ENCODE measurements at places on chromosomes 4 and X.

- no peak for DNase-seq
Observed at GRCh38 chrX:121823406-121823805, 776.0 kb downstream of the GLUD2 start.

GRCh38 chr4:15805583-15806517 lies 27.7 kb downstream of the CD38 start:
- DNase-seq: no peak

DNA sequence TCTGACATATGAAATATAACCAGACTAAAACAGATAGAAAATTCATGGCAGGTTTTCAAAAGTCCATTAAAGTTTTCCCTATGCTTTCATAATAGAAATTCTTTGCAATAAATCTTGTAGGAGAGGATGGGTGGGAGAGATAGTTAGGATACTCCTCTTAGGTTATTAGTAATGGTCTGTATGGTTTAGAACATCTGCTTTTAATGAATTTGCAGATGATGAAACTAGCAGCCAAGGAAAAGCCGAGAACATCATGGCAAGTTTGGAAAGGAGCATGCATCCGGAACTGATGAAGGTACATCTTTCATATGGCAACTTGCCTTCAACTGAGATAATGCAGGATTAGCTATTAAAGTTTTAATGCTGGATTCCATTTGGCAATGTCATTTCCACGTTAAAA lies 70.7 kb downstream of the DOCK11 start:
- DNase-seq: no peak

DNA sequence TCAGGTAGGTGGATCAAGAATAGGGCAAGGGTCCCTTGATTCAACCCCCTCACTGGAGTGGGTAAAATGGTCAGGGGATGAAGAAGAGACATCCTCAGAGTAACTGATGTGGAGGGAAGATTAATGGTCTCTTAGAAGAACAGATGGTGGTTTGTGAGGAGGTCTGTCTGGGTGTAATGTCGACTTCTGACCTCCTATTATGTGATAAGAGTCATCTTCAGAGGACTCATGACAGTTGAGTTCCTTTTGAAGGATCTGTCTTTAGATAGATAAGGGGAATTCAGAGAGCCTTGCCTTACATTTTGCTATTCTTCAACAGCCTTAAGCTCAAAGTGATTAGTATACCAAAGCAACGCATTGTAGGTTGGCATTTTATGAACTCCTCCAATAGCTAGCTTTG lies 27.1 kb upstream of the MAGEA8 start:
- DNase-seq: no peak

DNA sequence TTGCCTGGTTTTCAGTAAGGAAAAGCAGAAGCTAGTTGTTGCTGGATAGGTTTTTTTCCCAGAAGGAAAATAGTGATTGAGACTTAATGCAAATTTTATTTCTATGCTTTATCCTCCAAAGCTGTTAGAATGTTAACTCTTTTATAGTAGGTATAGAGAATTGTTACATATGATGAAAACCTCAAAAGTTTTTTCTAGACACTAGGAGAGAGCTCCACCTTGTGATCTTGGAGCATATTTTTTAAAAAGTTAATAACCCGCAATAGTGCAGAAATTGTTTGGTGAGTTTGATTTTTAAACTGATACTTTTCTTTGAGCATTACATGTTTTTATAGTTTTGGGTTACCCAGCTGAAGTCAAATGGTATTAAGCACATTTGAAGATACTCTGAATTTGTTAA lies 56.5 kb downstream of the STAG2 start:
- no peak for DNase-seq

GRCh38 chrX:97481228-97481627 lies 597.5 kb downstream of the RPA4 start:
- DNase-seq: no peak

DNA sequence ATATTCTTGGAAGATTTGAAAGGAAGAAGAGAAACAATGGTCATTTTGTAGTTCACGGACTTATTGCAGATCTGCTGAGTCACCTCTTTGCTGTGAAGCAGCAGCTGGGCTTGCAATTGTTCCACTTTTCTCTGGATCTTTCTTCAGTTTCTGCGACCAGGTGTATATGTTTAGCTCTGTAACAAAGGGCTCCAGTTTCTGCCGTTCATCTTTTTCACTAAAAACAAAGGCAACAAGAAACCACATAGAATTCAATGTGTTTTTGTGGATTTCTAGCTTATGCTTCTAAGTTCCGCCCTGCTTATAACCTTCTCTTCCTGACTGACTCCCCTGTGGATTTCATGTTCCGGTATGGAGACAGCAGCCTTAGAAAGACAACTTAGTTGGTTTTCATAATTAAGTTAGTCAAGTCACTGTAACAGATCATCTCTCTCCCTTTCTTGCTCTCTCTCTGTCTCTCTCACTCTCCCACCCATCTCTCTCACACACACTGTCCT lies 121.6 kb upstream of the EPHA5 start:
- DNase-seq: no peak

- DNase-seq: no peak
Observed at GRCh38 chr4:121764702-121765367, at the start of gene SMIM43. Gene SMIM43 (minus strand): TSS chr4:121765164. CDS start chr4:121765105, 59 bp downstream.

DNA sequence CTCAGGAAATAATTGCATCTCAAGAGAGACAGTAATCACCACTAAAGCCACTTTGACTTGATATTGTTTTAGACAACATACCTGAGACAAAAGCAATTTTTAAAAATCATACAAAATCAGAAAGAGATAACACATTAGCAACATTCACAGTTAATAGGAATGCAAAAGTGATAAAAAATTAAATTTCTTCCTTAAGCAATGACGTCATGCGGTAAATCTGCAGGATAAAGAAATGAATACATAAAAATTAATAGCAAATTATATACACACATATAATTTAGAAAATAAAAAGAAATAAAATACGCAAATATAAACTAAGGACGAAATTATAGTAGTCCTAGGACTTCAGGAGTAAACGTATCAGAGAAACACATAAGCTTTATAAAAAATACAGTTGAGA lies 866.5 kb upstream of the PRKX start:
- no peak for DNase-seq

DNA sequence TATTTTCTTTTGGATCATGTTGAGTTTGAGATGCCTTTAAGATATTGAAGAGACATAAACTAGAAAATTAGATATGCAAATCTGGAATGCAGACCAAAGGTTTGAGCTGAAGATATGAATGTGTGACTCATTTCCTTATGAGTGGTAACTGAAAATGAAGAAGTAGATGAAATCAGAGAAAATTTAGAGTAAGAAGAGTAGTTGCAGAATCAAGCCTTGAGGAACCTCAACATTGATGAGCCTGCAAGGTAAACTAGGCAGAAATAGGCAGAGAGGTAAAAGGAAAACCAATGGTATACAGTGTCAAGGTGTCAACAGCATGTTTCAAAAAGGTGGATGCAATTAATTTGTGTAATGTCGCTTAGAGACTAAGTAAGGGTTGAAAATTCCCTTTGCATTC lies 142.8 kb downstream of the MOSPD2 start:
- no peak for DNase-seq

DNA sequence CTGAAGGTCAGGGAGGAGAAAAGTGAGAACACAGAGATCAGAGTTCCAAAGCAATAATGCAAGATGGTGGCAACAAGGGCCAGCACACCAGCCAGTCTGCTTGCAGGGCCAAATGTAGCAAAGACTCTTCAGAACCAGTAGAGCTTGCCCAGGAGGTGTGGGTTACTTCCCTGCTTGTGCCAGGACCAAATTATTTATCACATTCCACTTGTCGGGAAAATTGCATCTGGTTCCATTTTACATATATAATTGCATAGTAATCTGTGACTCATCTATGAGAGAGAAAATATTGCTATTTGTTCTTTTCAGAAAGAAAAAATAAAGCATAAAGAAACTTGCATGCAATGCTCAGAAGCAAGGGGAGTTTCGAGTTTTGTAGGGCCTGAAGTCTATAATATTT lies 41.4 kb downstream of the MAML3 start:
- no peak for DNase-seq

DNA sequence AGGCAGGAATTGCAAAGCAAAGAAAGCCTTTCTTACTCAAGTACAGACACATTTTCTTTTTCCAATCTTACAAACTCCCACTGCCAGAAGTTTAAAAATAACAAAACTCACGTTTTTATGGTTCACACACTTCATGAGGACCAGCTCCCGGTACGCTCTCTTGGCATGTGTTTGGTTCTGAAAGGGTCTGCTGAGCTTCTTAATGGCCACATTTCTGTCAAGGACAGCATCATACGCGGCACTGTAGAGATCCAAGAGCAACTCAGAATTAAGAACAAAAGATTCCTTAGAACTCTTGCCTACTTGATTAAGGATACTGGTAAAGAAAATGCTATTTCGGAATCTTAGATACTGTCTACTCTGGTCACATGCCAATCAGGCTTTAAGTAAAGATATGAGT lies 252.7 kb downstream of the MAPK10 start:
- DNase-seq: no peak

DNA sequence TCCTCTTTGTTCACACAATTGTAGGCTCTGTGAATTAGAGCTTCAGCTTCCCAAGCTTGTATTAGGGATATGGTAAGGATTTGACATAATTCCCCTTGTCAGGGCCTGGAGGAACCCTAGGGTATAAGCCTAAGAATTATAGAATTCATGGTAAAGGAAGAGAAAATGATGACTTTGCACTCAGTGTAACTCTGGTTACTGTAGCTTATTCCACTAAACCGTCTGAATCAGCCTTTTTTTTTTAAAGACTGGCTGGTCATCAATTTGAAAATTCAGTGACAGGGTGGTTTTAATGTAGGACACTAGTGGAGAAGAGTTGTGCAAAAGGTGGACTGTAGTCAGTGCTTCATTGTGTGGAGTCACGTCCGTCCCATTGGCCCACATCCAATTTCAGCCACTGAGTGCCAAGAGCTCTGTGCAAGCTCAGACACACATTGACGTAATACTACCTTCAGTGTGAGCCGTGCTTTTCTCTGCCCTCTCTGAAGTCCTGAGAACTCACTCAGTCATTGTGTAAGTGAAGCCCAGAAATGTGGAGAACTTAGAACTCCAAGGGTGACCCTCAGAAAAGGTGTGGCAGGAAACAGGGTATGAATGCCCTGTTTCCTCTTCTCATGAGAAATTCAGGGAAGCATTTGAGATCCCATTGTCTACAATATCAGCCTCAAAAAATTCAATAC lies 449.8 kb downstream of the C4orf33 start:
- peak; percentile 91 for DNase-seq
